Stimulated activated CD4-positive, alpha-beta T cell treated with anti-CD3 and anti-CD28 coated beads, Interleukin-12 subunit alpha, Interleukin-12 subunit beta, amount 100 ng/mL, for 48 hours (primary cell): ENCODE measurements at places on chromosomes 4 and X.

- no peak for DNase-seq
Observed at GRCh38 chrX:113545040-113545439, 704.4 kb upstream of the AMOT start.

- no peak for DNase-seq
Observed at GRCh38 chr4:120007896-120008436, 58.7 kb downstream of the MAD2L1 start.

GRCh38 chr4:83013902-83014301 lies 3.3 kb upstream of the LIN54 start:
- no peak for DNase-seq

DNA sequence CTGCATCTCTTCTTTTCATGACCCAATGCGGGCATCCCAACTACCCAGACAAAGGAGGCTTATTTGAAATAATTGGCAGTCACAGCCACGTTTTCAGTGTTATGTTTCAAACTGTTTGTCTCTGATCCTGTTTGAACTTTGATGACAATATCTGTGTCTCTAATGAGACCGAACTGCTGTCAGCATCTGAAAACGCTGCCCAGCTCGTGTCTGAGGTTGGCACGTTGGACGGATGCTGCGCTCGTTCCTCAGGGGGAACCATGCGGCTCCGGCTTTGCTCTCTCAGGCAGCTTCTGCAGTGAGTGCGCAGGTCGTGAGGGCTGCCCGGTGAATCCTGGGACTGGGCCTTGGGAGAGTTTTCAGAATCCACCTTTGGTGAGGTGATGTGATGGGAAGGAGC lies 58.4 kb upstream of the SORBS2 start:
- no peak for DNase-seq

DNA sequence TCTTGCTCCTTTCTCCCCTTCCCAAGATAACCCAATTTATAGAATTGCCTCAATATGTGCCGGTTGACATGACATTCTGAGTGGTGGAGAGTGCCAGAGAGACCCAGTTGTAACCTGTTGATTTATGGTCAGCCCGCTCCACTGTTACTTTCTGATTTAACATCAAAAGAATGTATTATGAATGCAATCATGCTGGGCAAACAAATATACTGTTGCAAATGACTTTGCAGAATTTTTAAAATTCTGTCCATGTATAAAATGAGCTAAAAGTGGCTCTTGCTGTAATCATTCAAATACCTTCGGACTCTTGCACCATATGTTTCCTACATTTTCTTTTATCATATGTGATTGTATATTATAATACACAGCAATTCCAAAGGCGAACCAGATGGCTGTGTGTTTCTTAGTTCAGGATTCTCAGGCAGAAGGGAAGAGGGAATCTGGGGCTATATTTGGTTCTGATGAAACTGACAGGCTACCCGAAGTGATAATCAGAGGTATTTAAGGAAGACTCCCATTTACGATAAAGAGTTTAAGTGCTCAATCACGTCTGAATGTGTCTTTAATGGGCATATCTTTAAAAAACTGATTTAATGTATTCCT lies 131.7 kb downstream of the CLCN4 start:
- no peak for DNase-seq

DNA sequence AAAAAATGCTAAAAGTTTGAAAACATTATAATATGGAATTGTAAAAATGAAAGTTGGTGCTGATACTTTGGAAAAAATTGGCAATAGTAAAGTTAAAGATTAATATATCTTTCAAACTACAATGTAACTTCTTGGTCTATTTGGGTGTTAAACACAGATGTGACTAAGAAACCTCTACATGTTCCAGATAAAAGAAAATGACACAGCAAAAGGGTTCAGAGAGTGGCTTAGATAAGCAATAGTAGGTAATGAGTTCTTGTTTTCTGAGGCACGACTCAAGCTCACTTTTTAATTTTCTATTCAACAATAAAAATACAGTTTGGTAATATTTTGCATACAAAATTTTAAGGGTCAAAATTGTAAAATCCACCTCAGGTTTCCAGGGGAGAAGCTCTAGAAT lies 292.7 kb downstream of the GALNTL6 start:
- no peak for DNase-seq

GRCh38 chr4:173415092-173415491 lies 16.2 kb upstream of the SCRG1 start:
- no peak for DNase-seq

DNA sequence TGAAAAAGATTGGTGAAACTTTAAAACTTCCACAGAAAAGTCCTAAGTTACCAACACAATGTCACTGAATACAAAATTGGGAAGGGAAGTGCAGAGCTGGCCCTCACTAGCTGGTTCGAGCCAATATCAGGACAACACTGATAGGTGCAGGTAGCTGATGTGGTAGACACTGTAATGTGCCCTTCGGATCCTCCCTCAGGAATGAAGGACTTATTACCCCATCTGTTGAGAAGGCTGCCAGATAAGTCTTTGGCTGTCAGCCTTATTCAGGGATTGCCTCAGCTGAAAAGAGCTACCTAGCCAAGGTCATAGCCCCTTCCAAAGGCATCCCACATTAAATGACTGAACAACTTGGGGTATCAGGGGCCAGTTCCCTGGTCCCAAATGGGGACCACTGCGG lies 5.3 kb downstream of the MCF2 start:
- no peak for DNase-seq

DNA sequence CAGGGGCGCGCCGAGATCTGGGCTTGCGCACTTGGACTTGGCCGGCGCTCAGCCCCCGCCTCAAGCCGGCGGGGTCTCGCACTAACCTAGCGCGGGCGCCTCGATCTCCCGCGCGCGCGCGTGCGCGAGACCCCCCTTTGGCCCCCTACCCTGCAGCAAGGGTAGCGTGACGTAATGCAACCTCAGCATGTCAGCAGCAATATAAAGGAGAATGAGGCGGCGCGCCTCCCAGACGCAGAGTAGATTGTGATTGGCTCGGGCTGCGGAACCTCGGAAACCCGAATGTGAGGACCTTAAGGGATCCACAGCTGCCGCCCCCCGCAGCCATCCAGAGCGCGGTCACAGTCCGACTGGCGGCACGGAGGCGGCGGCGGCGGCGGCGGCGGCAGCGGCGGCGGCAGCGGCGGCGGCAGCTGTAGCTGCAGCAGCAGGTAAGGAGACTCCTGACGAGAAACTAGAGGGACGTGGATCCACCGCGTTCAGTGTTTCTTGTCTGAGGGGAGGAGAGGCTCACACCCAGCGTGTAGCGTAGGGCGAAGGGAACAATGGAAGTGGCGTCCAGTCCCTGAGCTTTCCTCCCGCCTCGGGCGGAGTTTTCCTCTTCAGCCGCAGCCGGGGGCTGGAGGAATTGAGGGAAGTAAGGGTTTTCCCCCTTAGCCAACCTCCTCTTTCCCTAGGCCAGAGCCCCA lies at the start of the genes SATL1 and ZNF711:
Gene SATL1, minus strand, starts transcription at position 19 of the 689 bp plus-strand sequence. CDS start 134,811 bp downstream, outside the sequence.
Gene ZNF711, plus strand, starts transcription at position 231 of the 689 bp plus-strand sequence. CDS start 3,582 bp downstream, outside the sequence.
- DNase-seq = no peak

DNA sequence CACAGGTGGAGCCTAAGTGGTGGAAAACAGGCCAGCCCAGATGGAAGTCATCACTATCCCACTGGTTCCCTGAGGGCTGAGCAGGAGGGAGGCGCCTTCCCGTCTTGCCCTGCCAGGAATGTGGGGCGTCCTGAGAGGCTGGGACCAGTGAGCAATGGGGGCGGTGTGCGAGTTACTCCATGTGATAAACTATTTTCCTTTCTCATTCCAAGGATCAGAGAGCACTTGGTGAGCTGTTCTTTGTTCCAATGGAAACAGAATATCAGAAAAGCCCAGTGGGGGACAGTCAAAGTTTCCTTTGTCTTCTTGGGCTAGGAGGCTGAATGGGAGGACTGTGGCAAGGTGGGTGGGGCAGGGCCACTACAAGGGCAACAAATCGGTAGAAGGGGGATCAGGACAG lies 86.2 kb downstream of the NHSL2 start:
- DNase-seq = no peak

DNA sequence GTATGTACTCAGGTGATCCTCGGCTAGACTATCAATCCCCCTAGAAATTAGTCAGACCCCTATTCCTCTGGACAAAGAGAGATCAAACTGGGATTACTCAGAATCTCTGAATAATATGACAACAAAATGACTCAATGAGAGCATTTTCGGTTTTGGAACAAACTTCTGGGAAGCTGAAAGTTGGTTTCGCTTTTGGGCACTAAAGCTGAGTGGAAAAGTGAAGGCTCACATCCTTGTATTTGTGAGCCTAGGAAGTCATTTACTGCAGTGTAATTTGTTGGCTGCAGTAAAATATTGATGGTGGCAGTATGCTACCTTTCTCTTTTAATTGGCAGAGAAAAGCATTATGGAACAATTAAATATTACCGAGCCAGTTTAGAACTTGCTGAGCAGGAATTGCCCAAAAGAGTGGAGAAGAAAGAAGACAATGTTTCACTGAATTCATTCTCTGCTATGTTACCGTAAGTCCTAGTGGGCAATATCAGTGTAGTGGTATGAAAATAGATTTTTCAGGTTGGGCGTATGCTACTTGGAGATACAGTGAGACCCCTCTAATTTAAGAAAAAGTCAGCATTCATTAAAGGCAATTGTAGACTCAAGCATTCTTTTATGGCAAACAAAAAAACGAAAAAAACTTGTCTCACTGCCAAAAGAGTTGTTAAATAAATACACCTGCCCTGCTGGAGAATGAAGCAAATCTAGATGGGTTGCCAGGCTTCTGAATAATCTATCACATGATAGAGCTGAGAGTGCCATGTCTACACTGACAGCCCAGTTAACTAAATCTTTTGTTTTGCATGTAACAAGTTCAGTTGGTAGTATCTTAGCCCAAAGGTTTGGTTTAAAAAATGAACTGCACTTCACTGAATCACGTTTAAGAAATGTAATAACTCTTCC lies 69.6 kb downstream of the AGTR2 start:
- no peak for DNase-seq

DNA sequence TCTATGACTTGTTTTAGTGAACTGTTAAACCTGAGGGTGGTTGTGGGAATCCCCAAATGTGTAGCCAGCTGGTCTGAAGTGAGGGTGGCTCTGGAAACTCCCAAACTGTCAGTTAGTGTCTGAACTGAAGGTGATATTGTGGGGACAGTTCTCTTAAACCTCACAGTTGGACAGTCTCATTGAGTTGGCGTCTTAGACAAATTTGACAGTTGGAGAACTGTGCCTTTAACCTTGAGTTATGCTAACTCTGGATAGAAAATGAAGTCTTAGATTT lies 20.7 kb upstream of the CTSO start:
- no peak for DNase-seq

- no peak for DNase-seq
Observed at GRCh38 chr4:176291748-176292147, 22.7 kb upstream of the ASB5 start.

- DNase-seq = no peak
Observed at GRCh38 chr4:189502841-189503435, 437.7 kb upstream of the FRG1 start.

- DNase-seq = no peak
Observed at GRCh38 chr4:128974136-128974581, 119.2 kb downstream of the SCLT1 start.

DNA sequence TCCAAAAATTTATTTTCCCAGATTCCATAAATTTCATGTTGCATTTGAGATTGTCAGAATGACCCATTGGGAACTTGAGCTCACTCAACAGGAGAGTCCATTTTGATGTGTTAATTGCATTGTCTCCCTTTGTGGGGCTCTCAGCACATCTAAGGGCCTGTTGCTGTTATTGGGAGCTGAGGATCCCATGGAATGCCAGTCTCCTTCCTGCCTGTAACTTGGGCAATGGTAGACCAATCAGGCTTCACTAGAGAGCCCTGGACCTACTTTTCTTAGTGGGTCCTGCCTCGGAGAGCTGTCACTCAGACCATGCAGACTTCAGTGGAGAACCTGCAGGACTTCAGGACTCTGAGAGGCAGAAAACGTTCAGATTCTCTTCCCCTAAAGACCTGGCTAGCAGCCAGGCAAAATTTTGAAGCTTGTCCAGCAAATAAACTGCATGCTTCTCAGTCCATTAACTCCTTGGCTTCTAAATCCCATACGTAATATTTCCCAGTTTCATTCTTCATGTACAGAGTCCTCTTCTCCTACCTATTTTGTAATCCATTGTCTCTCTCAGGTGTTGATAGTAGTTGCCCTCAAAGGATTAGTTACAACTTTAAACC lies 25.1 kb downstream of the OCRL start:
- no peak for DNase-seq
